NCI-H1436 treated with DMSO at 0.1 percent for 48 hours (cell line): ENCODE measurements at places on chromosomes 13 and 19.

DNA sequence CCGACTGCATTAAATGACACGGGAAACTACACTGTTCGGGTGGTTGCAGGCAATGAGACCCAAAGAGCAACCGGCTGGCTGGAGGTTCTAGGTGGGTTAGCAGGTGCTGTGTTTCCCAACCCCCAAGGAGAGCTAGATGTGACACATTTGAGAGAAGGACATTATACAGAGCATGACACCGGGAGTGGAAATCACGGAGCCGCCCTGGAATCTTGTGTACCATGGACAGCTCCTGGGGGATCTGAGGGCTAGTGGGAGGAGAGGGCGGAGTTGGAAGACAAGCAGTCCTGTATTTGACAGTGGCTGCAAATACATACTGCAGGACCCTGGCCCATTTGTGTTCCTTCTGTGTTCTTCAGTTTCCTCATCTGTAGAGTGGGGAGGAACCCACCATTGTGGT is 2.3 kb downstream of the CEACAM18 start:
- no peak for DNase-seq

- DNase-seq, result no peak
Measured at GRCh38 chr19:45216667-45217066, 28.5 kb downstream of the EXOC3L2 start.

DNA sequence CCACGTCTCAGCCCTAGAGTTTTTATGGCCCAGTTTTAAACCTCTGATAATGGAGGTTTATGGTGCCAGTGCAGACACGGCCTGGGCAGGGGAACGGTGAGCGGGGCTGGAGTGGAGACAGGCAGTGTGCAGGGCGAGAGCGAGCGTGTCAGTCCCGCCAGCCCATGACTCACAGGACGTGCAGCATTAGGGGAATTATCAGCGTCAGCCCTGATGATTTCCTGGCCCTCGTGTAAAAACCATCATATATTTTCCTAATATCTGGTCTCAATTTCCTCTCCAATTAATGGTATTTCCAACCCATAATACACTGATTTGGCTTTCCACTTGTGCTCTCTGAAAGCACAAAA is 104.6 kb upstream of the VSTM2B start:
- no peak for DNase-seq

DNA sequence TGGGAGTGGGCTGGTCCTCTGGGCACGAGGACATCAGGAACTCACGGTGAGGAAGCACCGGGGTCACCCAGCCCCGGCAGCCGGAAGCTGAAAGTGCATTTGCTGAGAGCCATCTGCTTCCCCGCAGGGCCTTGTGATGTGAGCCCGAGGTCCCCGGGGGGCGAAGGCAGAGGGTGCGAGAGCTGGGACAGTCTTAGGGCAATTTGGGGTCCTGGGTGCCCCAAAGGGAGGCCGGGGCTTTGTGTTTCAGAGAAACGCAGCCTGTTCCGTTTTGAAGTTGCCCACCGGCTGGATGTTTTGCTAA is 4.8 kb downstream of the F2RL3 start:
- DNase-seq, result no peak

DNA sequence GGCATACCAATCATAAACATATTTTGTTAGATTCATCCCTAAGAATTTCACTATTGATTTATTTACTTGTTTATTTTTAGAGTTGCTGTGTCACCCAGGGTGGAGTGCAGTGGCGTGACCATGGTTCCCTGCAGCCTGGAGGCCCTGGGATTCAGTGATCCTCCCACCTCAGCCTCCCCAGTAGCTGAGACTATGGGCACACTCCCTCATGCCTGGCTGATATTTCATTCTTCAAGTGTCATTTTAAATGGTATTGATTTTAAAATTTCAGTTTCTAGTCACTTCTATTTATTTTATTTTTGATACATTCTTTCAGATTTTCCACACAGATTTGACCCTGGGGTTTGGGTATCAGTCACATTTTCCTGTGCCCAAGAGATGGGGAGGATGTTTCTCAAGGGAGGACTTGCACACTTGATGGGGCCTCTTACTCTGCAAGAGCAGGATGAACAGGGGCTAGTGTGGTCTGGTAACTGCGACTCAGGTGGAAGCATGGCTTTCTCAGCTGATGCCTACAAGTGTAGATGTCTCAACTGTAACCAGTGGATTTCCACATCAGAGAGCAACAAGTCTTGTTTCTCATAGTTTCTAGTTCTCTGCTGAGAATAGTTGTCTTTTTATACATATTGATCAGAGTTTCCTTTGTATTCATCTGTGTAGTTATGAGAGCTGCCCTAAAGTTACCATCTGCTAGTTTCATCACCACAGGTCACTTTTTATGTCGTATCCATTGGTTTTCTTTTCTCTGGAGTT is 40.2 kb downstream of the CCNE1 start:
- no peak for DNase-seq

- no peak for DNase-seq
Measured at GRCh38 chr13:108325863-108326262, 56.3 kb downstream of the TNFSF13B start.

- no peak for DNase-seq
Measured at GRCh38 chr13:73757481-73758233, 376.5 kb downstream of the KLF12 start.

- DNase-seq, result no peak
Measured at GRCh38 chr13:92823059-92823458, 403.5 kb upstream of the GPC6 start.

DNA sequence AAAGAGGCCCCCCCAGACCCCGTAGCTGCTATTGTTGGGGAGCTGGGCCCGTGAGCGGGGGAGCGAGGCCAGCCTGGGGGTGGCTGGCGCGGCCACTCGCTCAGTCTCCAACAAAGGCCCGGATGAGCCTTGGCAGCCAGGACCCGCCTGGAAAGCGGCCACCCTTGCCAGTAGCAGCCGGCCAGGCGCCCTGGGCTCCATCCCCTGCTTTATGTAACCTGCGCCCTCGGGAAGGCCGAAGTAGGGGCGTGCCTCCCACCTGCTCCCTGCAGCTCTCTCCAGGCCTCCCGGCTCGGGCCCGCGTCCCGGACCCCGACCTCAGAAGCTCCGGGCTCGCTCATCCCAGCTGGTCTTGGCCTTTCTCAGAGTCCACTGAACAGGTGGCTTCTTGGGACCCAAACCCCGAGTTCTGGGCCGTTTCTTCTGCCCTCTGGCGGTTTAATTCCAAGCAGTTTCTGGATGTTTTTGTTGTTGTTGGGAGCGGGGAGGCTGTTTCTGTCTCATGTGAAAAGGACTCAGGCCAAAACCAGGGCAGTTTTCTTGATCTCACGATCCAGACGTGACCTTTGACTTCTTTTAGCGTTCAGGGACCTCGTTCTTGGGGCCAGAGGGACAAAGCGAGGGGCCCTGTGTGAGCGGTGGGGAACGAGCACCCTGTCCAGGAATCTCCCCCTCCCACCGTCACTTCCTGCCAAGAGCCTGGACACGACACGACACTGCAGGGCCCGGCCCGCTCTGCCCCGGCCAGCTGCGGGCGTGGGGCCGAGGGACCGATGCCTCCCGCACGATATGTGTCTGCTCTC is 1.2 kb downstream of the CDC34 start:
- DNase-seq, result no peak

- DNase-seq, result no peak
Measured at GRCh38 chr13:64867856-64868255, 2362.3 kb downstream of the PCDH9 start.

- DNase-seq, result no peak
Measured at GRCh38 chr13:108455320-108455719, 174.1 kb upstream of the MYO16 start.

- no peak for DNase-seq
Measured at GRCh38 chr19:57813919-57814504, 701 bp downstream of the ZNF552 start.

DNA sequence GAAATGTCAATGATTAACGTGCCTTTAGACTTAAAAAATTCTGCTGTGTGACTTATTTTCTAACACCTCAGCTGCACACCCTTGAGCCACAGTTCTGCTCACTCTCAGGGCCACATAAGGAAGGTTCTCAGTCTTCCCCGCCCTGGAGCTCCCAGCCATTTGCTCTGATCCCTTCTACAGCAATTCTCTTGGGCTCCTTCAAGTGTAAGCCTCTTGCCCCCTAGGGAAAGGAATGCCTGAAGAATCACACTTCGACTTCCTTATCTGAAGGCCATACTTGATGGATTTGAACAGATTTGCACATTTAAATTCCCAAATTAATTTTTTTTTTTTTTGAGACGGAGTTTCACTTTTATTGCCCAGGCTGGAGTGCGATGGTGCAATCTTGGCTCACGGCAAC is 44.2 kb downstream of the RASA3 start:
- no peak for DNase-seq

DNA sequence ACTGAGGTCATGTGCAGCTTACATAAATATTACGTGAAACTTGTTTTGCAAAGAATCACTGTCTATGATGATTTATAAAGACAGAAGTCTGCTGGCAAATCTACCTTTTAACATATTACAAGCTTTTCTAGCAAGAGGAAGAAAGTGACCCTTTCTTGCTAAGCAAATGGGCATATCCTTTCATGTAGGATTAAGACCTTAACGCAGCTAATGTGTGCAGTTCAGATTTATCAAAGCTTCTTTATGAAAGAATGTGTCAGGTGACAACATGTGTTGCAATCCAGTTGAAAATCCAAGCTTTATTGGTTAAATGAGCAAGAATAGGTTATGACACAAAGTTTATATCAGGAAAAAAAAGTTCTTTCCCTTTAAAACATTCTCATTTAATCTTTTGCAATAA is 115.6 kb upstream of the NBEA start:
- no peak for DNase-seq

DNA sequence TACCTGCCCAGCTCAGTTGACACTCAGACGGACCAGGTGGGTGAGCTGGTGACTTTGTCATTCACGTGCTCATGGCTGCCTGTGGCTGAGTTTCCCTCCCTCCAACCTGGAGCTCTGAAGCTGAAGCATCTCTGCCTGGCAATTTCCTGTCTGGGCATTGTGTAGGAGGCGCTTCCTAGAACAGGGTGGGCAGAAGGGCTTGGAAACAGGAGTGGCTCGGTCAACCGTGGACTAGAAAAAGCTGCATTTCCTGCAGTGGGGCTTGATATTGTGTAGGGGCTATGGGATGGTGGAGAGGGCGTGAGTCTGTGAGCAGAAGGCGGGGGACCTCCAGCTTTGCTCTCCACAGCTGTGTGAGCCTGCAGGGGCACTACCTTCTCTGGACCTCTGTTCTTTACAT is 278.3 kb downstream of the TEX29 start:
- no peak for DNase-seq

DNA sequence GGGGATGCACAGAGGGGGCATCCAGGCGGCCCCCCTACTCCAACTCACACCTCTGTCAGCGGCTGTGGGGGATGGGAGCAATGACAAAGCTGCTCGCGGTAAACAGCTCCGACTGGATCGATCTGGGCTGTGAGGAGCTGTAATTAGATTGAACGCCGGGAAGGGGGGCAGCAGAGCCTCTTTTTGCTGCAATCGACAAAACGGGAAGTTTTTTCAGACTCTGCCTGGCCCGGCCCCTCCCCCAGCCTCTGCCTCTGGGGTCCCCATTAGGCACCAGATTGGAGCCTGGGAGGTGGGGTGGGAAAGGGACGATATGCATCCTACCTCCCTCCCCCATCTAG is 16.3 kb downstream of the ONECUT3 start:
- no peak for DNase-seq

- DNase-seq, result no peak
Measured at GRCh38 chr13:110246530-110246929, 60.4 kb downstream of the COL4A1 start.

DNA sequence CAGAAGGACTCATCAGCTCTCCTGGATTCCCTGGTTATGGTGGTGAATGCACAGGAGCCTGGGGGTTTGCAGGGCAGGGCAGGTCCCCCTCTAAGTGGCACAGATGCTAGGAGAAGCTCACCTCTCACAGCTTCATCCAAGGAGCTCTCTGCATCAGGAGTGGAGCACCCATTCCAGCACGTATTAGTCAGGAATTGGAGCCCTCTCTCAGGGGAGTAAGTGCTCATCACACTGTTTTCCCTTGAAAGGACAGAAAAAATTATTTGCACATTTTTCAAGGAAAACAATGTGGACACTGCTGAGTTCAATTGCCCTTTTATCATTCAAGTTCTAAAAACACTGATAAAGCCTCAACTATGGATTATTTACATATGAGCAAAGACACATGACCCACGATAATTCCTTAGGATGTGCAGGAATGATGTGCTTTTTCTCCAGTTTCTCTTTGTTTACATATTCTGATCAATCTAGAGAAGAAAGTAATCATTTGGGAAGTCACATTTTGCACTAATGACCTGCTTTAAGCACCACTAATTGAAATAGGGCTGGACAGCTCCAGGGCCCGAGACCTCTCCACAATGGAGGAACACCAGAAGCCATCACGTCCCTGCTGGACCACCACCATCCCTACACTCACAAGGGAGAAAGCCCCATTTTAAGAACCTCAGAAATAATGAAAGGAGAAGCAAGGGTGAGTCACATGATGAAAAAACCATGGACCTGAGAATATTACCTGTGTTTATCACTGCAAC is 40.6 kb downstream of the SOHLH2 start:
- no peak for DNase-seq

- DNase-seq, result no peak
Measured at GRCh38 chr19:39645800-39646411, 9.8 kb upstream of the LGALS16 start.

GRCh38 chr19:39199025-39199424 is 2.3 kb downstream of the NCCRP1 start:
- DNase-seq, result no peak

DNA sequence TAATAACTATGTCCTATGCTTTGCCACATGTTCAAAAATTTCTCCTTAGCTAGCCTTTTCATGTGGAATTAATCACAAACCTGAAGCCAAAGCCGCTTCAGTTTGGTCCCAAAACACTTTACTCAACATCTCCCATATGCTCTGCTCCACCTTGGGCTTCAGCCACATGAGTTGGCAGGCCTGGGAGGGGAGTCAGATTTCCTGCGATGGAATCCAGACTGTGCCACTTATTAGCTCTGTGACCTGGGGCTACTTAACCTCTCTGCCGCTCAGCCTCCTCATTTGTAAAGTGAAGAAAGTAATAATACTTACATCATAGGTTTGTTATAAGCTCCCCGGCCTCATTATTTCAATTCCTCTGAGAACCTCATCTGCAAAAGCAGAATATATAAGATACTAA is 272.0 kb downstream of the LMO7 start:
- no peak for DNase-seq

DNA sequence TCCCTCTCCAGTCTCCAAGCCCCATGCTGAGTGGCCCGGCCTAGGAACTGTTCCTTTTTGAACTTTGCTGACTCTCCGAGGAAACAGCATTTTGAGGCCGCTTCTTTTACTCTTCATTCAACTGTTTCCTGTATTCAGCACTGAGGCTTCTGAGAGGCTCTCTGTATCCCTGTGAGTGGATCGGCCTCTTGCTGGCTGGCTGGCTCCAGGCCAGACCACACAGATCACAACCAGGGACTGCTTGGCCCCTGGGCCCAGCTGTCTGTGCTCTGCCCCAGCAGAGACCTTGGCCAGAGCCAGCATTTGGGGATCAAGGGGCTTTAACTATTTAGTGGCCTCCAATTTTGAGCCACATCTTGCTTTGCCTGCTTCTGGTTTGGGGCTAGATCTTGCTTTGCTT is 75.6 kb upstream of the KL start:
- DNase-seq, result no peak

GRCh38 chr19:56351208-56351607 is 36.6 kb upstream of the ZSCAN5A start:
- no peak for DNase-seq
